ENCODE measurements at places on chromosomes 2 and 18.

GRCh38 chr2:185689906-185690539 lies 48.6 kb upstream of the FSIP2 start:
- no peak for DNase-seq

- DNase-seq = no peak
Measured at GRCh38 chr2:176455816-176456291, 186.6 kb downstream of the MTX2 start.

DNA sequence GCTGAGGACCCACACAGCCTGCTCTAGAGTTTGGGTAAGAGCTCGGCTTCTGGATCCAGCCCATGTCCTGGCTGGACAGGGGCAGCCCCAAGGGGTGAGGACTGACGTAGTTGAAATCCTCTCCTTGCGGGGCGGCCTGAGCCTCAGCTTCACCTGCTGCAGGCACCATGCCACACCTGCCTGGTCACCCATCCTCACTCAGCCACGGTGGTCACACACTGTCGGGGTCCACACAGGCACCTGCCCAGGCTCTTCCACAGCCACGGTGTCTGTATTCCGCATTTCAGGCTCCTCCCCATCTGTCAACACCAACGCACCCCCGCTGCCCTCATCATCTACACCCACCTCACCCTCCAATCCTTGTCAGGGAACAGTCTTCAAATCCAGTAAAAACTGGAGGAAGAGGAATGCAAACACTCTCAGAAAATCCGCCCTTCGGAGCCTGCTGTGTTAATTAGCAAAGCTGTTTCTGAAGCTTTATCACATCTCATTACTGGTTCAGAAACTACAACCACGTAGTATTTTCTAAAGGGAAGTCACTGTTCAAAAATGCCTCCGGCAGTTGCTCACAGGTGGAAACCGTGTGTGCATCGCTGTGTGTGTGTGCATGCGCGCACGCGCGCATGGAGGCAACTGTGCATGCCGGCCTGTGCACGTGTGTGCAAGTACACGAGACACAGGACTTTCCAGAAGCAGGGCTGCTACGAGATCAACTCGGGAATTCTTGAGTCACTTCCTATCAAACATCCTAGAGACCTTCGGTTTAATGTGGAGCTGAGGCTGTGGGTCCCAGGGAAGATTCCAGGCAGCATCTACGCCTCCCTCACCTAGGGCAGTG lies 38.2 kb downstream of the SLC66A2 start:
- DNase-seq = no peak

GRCh38 chr2:71082402-71083252 lies 14.2 kb downstream of the NAGK start:
- no peak for DNase-seq

DNA sequence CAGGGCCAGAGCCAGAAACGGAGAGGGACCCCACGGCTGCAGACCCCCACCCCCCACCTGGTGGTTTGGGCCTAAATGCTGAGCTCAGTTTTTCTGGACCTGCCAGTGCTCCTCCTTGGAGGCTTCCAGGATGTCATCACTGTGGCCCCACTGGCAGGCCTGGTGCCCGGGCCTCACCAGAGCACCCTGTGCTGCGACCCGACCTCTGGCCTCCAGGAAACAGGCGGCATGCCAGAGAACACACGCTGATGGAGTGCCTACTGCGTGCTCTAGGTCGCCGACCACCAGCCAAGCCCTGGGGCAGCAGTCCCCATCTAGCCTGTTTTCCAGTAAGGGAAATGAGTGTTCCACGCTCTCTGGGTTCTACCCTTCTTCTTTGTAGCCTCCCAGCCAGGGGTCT lies 33.8 kb downstream of the HS6ST1 start:
- DNase-seq = no peak

DNA sequence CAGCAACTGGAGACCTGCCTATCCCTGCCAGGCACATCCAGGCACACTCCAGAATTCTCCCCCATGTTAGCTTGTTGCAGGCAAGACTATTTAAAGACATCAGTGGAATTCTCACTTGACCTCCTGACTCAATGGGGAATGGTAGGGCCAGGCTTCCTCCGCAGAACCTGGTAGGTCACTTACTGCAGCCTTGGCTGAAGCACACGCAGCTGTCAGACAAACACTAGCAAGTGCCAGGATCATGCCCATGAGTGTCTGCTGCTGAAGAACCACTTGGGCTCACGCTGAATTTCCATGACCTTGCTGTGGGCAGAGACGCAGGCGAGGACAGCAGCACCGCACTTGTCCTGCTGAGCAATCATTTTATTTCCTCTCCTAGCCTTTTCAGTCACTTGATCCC lies 3.2 kb downstream of the LRRC30 start:
- no peak for DNase-seq

- no peak for DNase-seq
Measured at GRCh38 chr2:124347209-124347608, 322.1 kb downstream of the CNTNAP5 start.

- no peak for DNase-seq
Measured at GRCh38 chr2:56357655-56358295, 174.0 kb downstream of the CCDC85A start.

DNA sequence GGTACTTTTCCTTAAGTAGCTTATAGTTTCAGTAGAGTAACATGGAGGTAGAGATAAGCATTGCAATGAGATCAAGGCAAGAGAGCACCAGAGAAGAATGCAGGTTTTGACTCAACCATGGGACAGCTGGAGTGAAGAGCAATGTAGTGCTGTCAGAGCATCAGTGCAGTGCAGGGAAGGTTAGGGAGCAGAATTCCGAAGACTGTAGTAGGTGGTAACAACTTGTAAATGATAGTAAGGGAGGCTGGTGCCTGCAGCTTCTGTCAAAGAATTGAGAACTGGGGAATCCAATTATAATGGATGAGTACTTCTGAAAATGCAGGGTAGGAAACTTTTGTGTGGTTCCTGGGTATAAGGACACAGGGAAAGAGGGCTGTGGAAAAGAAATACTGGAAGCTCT lies 183.2 kb downstream of the KCNS3 start:
- no peak for DNase-seq

DNA sequence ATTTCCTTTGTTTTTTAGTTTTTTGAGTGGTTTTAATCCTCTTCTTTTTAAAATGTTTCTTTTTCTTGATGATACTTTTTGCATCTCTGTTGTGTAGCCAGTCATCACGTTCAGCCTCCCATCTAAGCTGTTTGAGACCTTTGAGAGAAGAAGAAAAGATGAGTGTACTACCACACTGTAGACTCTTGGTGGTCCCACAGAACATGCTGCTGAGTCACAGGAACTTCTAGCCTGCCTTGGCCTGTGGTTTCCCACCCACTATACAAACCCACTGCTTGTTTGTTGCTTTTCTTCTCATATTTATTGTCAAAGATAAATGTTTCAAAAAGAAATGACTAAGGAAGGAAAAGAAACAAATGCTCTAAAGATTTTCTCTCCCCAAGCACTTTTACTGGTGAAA lies 5.5 kb downstream of the CEBPZOS start:
- DNase-seq = no peak

DNA sequence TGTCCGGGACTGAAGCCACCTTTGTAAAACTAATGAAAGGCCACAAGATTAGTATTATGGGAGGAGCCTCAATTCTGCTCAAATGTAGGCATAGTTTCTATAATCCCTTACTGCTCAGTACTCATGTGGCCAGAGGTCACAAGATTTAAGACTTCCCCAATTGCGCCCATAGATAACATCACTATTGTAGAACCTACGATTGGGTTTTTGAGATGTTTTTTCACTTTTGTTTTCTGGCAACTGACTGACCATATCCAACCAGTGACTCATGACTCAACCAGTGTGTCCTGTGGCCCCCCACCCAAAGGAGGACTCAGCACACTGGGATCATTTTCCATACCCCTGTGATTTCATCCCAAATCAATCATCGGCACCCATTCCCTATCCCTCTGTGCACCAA lies 15.2 kb upstream of the TSPYL6 start:
- no peak for DNase-seq

GRCh38 chr2:72750977-72751639 lies 74.7 kb downstream of the EXOC6B start:
- DNase-seq = no peak

All from D721Med (cell line).